Activated naive CD4-positive, alpha-beta T cell treated with anti-CD3 and anti-CD28 coated beads, Interleukin-2, amount 50 U/mL, for 72 hours (primary cell): ENCODE measurements at places on chromosomes 4 and X. TPM values are rescaled to one million over a fixed set of nuclear protein-coding genes. Genes with fewer than 3 reads are reported as not detected.
A peak's percentile ranks its signal among the peaks of the same experiment; 100 is the strongest.

Gene NUP62CL
- total RNA-seq = 4.5 TPM

GRCh38 chrX:23907111-23907497 lies 634 bp downstream of the APOO start:
- no peak for DNase-seq

DNA sequence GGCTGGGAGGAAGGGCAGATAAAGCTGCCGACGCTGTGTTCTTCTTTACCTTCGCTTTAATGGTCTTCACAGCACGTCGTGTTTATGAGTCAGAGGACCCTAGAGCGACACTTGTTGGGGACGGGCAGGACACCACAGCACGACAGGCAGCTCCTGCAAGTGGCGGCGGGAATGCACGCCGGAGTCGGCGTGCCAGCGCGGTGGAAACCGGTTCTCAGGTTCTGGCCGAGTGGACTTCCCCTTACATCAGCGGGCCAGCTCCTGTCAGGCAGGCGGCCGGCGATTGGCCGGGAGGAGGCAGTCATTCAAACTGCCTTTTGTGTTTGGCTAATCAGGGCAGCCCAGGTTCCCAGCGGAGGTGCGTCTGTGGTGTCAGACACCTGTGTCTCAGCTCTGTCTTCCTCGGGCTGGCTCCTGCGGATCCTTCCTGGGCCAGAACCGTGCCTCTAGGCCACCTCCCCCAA lies 150.9 kb downstream of the SHROOM3 start:
- no peak for DNase-seq

Gene SGCB
- total RNA-seq = 10.5 TPM

Gene NKX6-1
- total RNA-seq = not detected

GRCh38 chr4:106201373-106201772 lies 114.6 kb downstream of the TBCK start:
- DNase-seq = no peak

GRCh38 chr4:2663275-2663674 lies 92.9 kb downstream of the TNIP2 start:
- DNase-seq = no peak

DNA sequence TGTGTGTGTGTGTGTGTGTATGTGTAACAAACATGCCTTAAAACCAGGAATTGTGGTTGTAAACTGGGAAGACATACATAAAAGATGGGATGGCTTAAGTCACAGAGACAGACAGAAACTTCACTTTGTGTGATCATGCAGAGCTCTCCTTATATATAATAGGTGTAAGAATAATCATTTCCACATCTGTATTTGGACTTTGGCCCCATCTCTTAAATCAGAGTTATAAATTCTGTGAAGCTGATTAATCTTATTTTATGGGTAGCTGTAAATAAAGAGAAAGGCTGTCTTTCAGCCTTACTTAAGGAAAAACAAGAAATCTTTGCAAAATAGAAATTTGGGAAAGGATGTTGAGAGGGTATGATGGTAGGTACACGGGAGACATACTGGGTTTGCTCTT lies 174.6 kb upstream of the PITX2 start:
- DNase-seq = no peak

- DNase-seq = peak; percentile 41
Measured at GRCh38 chr4:2281575-2282343, 19.9 kb upstream of the MXD4 start.

Gene GNPDA2
- 14.9 TPM for total RNA-seq

DNA sequence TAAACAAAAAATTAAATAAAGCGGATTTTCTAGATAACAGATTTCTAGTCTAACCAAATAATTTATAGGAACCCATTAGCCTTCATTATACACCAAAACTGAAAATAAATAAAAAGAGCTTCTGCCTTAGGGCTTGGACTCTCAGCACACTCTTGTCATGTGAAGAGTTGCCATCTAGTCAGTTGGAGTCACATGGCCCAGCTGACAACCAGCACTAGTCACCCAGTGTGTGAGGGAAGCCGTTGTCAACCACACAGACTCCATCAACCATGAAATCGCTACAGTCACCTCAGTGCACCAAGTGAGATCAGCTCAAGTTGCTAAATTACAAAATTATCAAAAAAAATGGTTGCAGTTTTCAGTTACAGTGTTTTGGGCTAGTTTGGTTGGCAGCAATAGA lies 470.0 kb downstream of the GASK1B start:
- DNase-seq = no peak

Gene MAGEB1
- not detected for total RNA-seq

Gene SHROOM4
- not detected for total RNA-seq

DNA sequence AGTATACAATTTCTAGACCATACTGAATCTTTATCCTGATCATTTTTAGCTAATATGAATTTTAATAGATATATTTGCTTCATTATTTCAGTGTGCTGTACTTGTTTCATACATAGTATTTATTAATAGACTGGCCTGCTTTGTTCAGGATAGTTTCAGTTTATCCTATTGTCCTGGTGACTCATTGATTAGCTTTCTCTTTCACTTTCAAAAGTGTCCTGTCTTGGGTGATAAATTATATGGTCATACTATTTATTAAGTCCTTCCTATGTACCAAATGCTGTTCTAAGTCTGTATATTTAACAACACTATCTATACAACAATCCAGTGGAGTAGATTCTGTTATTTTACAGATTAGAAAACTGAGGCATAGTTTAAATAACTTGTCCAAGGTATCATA lies 153.8 kb upstream of the RAPGEF2 start:
- DNase-seq = no peak

DNA sequence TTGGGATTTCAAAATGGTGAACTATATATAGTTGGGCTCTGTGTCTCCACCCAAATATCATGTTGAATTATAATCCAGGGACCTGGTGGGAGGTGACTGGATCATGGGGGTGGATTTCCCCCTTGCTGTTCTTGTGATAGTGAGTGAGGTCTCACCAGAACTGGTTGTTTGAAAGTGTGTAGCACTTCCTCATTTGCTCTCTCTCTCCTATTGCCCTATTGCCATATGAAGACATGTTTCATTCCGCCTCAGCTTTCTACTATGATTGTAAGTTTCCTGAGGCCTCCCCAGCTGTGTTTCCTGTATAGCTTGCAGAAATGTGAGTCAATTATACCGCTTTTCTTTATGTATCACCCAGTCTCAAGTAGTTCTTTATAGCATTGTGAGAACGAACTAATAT lies 545.6 kb downstream of the TRAM1L1 start:
- DNase-seq = no peak

DNA sequence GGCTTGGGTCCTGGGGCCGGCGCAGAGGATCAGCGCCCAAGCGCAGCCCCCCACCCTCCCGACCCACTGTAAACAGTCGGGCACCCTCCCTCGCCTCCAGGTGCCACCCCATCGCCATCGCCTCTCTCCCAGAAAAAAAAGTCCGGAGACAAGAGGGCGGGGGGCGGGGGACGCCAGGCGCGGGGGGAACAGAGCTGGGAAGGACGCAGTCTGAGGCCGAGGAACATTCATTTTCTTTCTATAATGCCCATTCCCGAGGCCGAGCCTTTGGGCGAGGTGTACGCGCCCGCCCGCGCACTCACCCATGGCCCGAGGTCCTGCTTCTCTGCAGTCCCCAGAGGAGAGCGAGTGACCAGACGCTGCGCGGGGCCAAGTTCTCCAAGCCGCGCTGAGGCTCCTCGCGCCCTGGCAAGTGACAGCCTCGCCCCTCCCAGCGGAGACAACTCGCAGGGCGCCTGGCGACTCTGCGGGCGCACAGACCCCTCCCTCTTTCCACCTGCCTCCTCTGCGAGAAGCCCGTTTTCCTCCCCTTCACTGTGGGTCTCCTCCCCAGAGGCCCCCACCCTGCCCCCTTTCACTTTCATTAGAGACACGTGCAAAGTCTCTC lies 63.5 kb upstream of the WDR17 start:
- DNase-seq = peak; percentile 5

DNA sequence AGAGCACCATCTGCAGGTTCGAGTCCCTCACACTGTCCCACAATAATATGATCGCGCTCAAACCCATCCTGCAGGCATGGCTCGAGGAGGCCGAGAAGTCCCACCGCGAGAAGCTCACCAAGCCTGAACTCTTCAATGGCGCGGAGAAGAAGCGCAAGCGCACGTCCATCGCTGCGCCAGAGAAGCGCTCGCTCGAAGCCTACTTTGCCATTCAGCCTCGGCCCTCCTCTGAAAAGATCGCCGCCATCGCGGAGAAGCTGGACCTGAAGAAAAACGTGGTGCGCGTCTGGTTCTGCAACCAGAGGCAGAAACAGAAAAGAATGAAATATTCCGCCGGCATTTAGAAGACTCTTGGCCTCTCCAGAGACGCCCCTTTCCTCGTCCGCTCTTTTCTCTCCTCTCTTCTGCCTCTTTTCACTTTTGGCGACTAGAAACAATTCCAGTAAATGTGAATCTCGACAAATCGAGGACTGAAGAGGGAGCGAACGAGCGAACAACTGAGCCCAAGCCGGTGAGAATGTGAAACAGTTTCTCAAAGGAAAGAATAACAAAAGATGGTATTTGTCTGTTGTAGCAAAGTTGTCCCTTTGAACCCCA lies 1.9 kb downstream of the POU4F2 start:
- no peak for DNase-seq

Gene PABPC4L
- total RNA-seq = not detected

Gene ARMCX4
- 7.2 TPM for total RNA-seq

- no peak for DNase-seq
Measured at GRCh38 chrX:2614911-2615310, 76.2 kb upstream of the CD99 start.

Gene MAGEA1
- total RNA-seq = not detected

DNA sequence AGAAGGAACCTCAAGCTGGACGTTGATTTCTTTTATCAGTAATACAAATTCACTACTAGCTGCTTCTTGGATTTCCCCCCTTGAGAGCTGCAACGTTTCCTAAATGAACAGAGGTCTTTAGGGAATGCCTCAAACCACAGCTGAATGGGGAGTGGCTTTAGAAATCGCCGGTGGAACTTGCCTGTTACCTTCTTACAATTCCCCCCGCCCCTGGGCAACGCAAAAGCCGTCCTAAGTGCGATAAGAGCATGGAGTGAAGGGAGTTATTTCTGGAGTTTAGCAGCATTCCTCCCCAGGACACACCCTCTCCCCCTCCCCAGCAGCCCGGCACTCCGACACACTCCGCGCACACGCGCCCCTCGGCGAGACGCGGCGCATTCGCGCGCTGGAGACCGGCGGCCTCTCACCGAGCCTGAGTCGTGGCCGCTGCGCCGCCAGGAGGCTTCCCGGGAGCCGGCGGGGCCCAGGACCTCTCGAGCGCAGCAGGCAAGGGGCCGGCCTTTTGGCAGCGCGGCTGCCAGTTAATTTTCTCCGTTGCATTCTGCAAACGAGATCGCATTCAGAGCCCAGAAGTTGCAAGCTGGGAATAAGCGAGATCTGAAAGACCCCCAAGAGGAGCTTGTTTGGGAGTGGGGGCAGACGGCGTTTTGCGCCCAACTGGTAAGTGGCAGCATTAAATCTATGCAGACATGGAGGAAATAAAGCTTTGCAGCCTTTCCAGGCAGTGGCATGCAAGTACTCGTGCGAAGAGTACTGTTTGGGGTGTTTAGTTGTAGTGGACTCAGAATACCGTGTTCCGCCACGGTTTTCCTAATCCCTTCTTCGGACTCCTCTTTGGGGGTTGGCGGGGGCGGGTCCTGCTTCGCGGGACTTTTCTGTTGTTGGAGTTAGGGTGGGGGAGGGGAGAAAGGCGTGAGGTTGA lies 134.7 kb downstream of the PALLD start:
- DNase-seq = peak; percentile 19

DNA sequence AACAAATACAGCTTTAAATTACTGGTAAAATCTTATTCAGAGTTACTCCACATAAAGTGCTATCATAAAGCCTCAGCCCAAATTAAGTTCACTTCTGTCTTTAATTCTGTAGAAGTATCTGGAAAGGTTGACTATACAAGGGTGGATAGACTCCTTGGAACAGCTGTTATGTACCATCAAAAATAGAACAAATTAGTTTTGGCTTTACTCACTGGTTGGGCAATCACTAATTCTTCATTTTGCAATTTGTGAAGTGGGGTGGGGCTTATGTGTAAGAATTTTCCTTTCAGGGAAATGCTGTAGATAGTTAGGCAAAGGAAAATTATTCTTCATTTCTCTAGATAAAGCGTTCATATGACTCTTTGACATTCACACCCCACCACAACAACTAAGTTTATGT lies 7.8 kb downstream of the DIAPH2 start:
- DNase-seq = no peak

Gene SSX2
- total RNA-seq = not detected

DNA sequence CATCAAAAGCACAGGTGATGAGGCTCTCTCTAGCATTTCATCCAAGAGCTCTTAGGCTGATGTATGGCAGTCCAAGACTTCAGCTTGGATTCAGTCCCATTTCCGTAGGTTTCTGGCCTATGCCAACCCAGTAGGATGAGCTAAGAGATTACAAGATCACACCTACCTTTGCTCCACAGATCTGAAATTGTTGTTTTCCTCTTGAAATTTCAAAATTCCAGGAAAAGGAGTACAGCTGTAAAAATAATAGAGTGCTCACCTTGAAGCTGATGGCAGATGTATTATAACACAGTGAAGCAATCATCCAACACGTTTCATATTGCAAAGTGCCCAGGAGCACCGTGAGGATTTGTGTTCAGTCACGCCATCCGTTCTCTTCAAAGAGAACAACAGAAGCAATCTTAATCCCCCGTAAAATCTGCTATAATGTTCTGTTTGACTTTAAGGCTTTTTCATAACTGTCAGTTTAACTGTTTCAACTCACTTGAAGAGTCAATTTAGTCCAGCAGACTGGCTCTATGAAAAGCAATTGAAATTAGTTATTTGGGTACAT lies 137.5 kb downstream of the CPE start:
- no peak for DNase-seq

DNA sequence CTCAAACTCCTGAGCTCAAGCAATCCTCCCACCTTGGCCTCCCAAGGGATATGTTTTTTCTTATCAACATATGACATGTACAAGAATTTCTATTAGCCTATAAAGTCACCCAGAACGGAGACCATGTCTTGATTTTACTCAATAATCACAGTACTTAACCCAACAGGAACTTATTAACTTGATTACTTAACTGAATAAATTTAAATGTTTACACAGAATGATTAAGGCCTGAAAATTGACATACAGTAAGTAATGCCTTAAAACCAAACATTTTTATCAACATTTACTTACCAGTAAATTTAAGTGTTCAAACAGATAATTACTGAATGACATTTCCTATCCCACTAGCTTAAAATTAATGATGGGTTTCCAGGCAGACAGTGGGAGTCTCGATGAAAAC lies 25.4 kb downstream of the EIF4E start:
- DNase-seq = no peak

DNA sequence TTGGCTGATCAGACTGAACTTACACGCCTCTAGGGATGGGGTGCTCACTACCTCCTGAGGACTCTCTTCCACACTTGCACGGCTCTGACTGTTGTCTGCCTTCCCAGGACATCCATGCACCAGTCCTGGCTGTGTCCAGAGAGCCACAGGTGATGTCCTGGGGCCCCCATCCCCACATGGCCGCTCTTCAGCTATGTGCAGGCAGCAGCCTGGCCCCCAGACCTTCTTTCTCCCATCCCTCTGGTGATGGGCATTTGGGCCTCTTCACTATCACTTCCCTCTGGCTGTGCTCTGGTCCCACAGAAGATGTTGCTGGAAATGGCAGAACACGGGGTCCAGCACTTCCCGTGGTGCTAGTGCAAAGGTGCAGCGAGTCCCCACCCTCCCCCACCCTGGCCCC lies 40.9 kb upstream of the HMX1 start:
- DNase-seq = no peak
